ENCODE measurements at places on chromosomes 3 and 15.

DNA sequence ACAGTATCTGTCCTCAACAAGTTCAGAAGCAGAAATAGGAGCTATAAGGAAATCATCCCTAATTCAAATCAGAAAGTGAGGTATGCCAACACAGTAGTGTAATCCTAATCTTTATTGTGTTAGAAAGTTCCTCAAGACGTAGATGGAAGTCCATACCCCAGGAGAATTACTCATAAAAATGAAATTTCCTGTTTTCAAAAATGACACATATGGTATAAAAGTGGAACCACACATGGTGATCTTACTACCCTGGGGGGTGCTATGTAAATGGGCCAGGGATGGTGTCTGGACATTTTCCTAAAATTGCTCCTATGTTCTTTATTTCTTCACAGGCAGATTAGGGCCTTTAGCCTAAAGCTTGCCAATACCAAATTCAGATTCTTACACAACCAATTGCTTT lies 204.1 kb downstream of the ARRDC4 start:
- DNase-seq, result no peak

GRCh38 chr3:130843441-130843840 lies 50.4 kb upstream of the ATP2C1 start:
- no peak for DNase-seq

DNA sequence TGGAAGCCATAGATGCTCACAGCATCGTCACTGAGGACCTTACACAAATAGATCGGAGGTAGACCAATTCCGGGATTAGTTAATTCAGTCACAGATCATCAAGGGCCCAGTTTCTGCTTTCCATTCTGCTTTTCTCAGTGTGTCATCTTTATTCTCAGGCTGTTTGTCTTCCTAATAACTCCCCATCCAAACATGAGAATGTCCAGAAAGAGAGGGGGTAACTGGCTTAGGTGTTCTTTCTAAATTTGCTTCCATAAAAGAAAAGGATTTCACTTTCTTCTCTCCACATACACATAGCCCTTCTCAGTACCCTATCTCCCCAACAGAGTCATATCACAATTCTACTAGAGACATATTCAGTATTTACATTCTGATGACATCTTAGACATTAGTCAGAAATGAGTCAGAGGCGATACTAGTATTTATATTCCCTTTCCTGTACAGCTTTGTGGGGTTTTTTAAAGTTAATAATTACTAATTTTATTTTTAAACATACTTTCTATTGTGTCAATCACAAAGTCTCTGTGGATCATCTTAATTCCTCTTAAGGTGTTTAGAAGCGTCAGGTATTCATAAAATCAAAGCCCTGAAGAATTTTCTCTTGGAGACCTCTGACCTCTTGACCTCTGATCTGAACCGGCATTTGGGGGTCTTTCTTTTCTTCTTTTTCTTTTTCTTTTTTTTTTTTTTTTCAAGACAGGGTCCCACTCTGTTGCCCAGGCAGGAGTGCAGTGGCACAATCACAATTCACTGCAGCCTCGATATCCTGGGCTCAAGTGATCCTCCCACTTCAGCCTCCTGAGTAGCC lies 24.3 kb upstream of the IL12A start:
- no peak for DNase-seq

GRCh38 chr3:69934398-69934797 lies 65.1 kb upstream of the SAMMSON start:
- DNase-seq, result no peak

GRCh38 chr3:62718515-62719320 lies 156.5 kb downstream of the CADPS start:
- no peak for DNase-seq

GRCh38 chr3:195241592-195242355 lies 29.2 kb downstream of the XXYLT1 start:
- DNase-seq, result no peak

DNA sequence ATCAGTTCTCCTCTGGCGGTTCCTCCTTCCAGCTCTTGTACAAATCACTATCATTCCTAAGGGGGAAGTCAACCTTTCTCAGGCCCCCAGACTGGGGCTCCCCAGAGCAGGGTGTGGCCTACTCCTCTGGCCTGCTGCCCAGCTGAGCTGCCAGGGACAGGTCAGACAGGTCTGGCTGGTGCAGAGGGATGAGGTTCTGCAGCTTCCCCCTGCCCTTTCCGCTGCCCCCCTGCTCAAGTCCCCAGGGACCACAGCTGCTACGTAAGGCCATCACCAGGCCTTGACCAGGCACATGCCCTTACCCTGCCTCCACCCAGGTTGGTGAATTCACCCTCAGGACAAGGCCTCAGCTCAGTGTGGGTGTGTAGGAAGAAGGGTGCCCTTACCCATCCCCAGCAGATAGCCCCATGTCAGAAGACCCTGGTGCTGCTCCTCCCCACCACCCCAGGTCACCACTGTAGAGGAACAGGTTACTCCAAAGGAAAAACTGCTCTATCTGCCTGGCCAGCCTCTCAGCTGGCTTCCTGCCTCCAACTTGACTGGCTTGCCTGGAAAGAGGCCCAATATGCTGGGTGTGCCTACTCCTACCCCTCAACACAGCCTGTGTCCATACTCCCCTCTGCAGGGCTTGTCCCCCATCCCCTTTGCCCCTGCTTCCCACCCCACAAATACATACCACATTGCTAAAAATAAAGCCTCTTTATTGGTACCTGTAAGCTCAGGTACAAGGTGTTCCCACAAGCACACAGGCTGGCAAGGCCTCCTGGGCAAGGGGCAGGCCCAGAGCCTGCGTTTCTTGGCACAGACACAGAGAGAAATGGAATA lies 12.0 kb downstream of the CSRNP1 start:
- no peak for DNase-seq

- DNase-seq, result no peak
Measured at GRCh38 chr3:124823648-124824047, 63.5 kb downstream of the ITGB5 start.

- no peak for DNase-seq
Measured at GRCh38 chr3:58434511-58434910, 879 bp upstream of the PDHB start.

DNA sequence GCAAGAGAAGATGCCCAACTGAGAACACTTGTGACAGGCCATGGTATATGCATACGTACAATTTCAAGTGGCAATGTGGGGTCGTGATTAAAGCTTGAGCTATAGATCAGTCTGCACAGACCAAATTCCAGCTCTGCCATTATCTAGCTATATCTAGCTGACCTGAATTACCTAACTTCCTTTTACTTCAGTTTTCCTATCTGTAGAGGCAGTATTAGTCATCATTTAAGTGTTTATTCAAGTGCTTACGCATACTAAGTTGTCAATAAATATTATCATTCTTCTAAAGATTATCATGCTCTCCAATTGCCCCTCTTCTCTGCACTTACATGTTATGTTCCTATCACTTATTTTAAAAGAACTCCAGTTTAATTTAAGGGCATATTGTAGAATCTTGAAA lies 87.9 kb downstream of the ARPP21 start:
- no peak for DNase-seq

- no peak for DNase-seq
Measured at GRCh38 chr3:137669519-137670060, 94.5 kb upstream of the SOX14 start.

DNA sequence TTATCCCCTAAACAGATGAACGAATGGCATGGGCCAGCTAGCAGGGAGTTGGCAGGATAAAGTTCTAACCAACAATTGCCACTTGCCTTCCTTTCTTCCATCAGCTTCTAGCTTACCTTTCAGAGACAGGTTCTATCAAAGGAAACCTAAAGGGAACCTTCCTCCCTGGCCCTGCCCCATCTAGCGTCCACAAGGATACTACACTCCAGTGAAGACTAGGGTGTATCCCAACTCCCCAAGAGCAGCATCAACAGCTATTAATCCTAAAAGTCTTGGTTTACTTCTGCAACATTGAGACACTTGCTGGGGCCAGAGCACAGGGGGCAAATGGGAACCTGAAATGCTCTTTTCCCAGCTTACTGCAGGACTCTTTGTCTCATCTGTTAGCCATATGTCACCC lies 37.0 kb upstream of the TMC3 start:
- no peak for DNase-seq

DNA sequence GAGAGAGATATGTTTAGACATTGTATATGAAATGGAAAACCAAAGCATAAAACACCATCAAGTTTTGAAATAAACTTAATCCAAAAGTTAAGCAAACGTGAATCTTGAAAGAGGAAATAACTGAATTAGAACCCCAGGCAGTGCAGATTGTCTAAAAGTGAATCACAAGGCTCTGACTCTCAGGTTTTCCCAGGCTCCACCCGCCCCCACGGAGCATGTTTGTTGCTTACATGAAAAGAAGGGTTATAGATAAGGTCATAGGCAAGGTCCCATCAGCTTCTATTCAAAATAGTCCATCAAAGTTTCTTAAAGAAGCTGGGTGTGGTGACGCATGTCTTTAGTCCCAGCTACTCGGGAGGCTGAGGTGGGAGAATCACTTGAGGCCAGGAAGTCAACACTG lies 29.0 kb upstream of the SLMAP start:
- DNase-seq, result no peak

DNA sequence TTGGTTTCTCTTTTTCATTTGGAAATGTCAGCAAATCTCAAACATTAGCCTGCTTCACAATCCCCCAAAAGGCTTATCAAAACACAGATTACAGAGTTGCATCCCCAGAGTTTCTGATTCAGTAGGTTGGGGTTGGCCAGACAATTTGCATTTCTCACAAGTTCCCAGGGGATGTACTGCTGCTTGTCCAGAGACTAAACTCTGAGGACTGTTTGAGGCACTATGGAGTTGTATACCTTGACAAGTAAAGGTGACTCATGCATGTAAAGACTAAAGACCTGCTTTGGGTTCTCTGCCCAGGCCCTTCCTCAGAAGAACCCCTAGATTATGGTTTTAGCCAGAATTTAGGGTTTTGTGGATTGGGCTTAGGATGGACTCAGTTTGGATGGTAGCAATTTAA lies 151.1 kb upstream of the ARHGEF26 start:
- no peak for DNase-seq

GRCh38 chr15:94677202-94677790 lies 445.9 kb downstream of the MCTP2 start:
- DNase-seq, result no peak

DNA sequence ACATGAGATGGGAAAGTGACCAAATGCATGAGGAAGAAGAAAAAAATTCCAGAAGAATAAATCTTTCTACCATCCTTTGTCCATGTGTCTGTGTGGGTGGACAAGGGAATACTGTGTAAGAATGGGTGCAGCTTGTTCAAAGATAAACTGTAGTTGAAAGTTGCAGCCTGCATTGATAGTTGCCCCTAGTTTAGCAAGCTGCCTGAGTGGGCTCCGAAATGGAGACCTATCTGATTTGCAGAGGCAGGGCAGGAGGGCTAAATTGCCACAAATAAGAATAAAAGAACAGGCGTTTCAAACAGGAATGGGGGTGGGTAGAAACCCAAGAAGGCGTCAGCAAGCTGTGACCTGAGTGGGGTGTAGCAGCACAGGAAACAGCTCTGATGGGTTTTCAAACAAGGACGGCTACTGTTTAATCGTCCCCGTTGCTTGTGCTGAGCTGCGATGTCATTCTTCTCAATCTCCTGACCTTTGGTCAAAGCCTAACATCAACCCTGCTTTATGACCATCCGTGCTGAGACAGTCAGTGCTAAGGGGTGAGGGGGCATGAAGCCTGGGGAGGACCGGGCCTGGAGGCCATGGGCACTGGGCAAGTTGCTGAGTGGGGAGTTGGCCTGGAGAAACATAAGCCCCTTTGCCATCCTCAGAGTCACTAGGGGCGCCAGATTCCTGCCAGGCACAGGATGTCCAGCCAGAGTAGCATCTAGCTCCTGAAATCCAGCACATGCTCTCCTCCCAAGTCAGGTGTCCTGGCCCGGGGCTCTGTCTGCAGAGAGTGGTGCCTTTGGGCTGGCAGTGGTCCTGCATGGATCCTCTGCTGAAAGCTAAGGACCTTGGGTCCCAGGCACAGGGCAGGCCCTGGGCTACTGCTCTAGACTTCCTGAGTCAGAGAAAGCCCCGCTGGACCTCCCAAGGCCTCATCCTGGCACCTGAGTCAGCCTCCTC lies 19.2 kb upstream of the C15orf39 start:
- no peak for DNase-seq

DNA sequence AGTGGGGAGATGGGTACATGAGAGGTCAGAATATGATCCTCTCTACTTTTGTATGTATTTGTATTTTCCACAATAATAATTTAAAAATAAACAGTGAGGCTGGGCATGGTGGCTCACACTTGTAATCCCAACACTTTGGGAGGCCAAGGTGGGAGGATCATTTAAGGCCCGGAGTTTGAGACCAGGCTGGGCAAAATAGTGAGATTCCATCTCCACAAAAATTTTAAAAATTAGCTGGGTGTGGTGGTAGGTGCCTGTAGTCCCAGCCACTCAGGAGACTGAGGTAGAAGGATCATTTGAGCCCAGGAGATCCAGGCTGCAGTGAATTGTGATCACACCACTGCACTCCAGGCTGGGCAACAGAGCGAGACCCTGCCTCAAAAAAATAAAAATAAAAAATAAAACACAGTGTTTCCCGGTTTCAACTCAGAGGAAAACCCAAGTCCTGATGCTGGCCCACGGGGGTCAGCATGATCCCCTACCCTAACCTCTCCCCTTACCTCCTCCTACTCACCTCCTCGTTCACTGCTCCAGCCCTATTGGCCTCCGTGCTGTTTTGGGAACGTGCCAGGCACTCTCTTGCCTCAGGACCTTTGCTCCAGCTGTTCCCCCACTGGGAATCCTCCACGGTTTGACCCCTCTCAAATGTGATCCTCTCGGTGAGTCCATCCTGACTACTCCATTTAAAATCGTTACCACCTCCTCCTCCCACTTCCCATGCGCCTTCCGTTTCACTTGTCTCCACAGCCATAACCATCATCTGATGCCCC lies 2.9 kb upstream of the KLHL40 start:
- DNase-seq, result no peak

DNA sequence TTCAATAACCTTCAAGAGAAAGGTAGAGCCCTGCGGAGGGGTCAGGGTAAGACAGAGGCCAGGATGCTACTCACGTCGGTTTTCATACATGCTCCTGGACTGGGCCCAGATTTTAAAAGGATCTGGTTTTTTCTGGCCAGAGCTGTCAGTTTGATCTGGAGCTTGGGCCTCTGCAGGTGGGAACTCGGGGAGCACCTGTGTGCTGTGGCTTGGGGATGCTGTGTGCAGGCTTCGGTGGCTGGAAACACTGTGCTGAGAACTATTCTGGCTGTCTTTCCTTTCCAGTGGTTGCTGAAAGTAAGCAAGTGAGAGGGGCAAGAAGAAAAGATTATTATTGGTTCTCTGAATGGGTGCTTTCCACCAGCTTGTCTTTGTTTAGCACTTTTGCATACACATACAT lies 647.6 kb downstream of the MAGI1 start:
- DNase-seq, result no peak

GRCh38 chr3:42434777-42435380 lies 24.5 kb upstream of the LYZL4 start:
- no peak for DNase-seq

DNA sequence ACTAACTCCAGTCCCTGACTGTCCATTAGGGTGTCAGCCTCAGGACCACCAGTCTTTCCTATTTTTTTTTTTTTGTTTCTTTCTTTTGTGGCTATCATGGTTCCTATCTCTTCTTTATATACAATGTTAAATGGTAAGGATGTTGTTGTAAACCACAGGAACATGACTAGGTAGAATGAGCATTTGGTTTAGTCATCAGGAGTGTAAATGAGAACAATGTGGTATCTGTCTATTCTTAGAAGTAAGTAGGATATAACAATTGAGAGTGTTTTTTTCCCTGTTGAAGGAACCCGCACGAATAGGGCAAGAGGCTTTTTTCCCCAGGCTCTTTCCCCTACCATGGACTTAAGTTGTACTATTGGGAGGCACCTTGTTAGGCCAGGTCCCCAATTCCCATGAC lies 880.3 kb upstream of the GBE1 start:
- DNase-seq, result no peak

- no peak for DNase-seq
Measured at GRCh38 chr3:107347751-107348150, 29.5 kb upstream of the CCDC54 start.
